Activated T-cell treated with anti-CD3 and anti-CD28 coated beads for 4 hours (primary cell): ENCODE measurements at places on chromosomes 4 and X.

GRCh38 chrX:29587107-29587506 is 628.3 kb upstream of the MAGEB2 start:
- DNase-seq: no peak

GRCh38 chrX:39480963-39481362 is 616.8 kb downstream of the BCOR start:
- no peak for DNase-seq

DNA sequence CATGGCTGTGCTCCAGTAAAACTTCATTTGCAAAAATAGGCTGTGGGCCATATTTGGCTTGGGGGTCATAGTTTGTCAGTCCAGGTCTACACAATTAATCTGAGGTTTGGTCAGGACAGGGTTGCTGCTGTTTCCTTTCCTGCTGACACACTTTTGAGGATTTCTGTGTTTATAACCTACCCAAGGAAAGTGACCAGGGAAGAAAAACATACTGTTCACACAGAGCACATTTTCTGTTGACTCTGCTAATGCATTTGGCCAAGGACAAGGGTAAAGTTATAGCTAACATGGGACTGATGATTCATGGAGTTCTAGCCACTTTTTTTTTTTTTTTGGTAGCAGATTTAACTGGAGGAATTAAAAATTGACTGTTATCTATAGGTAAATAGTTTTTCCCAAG is 43.9 kb upstream of the GEMIN8 start:
- DNase-seq: no peak

DNA sequence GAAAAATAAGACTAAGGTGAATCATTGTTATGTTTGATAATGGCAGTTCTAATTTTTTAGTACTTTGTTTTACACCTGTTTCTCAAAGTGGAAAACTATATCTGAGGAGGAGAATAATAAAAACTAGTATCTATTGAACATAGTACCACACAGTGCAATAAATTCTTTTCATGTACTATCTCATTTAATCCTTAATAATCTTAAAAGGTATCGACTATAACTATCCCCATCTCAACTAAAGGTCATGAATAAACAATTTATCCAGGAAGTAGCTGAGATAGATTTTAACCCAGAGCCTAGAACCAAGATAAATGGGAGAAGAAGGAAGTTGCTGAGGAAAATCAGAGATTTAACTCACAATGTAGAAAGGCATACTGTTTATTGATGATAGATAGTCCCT is 2.5 kb downstream of the CHIC2 start:
- DNase-seq: no peak

DNA sequence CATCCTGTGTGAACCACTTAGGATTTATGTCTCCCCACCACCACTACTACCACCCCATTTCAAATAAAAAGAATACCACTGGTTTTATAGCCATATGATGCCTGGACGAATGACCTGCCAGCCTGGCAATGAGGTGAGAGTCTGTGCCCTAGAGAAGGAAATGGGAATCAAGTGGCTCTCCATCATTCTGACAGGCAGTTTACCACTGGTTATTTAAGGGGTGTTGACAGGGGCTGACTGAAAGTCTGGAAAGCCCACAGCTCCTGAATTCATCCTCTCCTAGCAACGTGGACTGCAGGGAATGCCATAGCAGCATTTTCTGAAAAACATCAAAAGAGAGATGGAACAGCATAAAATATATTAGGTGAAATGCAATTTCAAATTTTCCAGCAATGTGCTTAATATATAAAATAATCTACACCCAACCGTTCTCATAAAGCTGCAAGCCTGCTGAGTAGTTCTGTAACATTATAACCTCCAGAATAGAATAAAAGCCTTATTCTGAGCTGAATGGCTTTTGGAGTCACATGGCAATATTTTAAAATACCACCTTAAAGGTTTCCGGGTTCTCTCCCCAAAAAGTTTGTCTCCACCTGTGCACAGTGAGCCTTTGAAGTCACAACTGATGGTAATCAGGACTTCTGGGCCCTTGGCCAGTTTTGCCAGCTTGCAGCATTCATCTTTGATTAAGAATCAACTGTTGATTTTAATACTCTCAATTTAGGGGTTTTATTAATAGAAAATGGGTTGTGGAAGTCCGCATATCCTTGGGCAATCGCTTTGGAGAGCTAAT is 121.5 kb downstream of the DCTD start:
- no peak for DNase-seq

- no peak for DNase-seq
Observed at GRCh38 chrX:39542316-39542715, 555.4 kb downstream of the BCOR start.

GRCh38 chr4:155891058-155891457 is 12.4 kb upstream of the TDO2 start:
- DNase-seq: no peak

DNA sequence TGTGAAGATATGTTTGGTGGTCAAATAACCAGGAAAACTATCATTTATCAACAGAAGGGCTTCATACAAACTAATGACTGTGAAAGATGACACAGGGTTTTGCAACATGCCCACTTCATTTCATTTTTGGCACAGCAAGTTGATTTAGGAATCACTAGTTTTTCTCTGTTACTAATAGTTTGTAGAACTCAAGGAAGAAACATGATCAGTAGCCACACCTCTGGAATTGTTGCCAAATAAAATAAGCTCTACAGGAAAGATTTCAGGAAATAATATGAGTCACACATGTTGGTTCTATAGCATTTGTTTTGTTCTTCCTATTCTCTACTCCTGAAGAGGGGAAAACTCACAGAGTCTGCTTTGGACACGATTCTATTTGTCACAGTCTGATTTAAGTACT is 255.4 kb downstream of the TLL1 start:
- DNase-seq: no peak

DNA sequence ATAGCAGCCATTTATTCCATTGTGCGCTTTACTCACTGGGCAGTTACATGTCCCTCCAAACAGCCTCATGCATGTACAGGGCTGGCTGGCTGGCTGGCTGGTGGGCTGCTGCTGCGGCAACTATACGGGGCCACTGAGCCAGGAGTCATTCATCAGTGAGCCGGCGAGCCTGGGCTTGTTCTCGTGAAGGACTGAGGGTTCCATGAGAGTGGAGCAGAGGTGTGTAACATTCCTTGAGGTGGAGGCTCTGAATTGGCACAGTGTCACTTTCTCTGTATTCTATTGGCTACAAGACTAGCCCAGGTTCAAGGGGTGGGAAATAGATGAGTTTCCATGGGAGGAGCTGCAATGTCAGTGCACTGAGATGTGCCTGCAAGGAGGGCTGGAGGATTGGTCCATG is 89.1 kb downstream of the ARHGAP10 start:
- DNase-seq: no peak

DNA sequence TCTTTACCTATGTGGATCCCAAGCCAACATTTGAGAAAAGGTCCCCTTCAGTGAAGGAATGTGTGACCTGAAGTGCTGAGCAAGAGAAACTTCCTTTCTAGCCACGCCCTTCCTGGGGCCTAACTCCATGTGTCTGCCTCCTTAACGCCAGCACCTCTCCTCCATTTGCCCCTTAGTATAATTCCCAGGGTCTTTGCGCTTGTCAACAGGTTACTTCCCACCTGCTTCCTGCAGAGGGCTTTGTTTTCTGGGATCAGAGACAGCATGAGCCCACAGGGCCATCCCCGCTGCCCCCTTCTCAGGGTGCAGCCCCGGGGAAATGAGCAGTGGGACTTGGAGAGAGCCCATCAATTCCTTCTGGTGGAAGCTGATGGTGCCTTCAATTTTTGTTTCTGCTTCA is 45.9 kb upstream of the DRD5 start:
- DNase-seq: no peak

- DNase-seq: no peak
Observed at GRCh38 chrX:915427-916229, 285.0 kb downstream of the SHOX start.

DNA sequence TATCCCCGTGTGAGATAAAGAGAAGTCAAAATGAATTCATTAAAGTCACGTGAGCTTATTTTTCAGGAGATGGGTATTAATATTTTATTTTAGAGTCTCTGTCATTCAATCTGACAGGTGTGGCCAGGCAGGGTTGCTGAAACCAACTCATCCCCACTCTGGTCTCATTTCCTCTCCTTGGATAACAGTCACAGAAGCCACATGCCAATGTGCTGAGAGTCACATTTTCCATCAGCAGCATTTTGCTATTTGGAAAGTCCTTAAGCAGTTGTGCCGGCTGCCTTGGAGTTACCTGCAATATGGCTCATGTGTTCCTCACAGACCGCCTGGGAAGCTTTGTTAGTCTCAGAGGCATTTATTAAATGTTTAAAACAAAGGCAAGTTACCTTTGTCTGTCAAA is 302.3 kb downstream of the DCHS2 start:
- DNase-seq: no peak

- no peak for DNase-seq
Observed at GRCh38 chr4:138404801-138405200, 162.7 kb upstream of the SLC7A11 start.
